ENCODE measurements at places on chromosomes 5 and 9. TPM values are rescaled to one million over a fixed set of nuclear protein-coding genes. Genes with fewer than 3 reads are reported as not detected.

- DNase-seq: no peak
- H3K4me3 ChIP-seq: no peak overlapping the region
- H3K27ac ChIP-seq: no peak overlapping the region
- H3K36me3 ChIP-seq: no peaks in the 10 kb centered on the region
Measured at GRCh38 chr9:698276-698675, 143.2 kb upstream of the DMRT1 start.

The NR2F1-AS1 gene
- total RNA-seq: 40.9 TPM

The DDX4 gene
- not detected for total RNA-seq

The PLPPR1 gene
- not detected for total RNA-seq

Data from osteocyte (in vitro differentiated cells).